ENCODE measurements at places on chromosomes 6 and 20. TPM values are rescaled to one million over a fixed set of nuclear protein-coding genes. Genes with fewer than 3 reads are reported as not detected.

Gene THBD
- 20.7 TPM for total RNA-seq

Gene LPIN3
- 4.1 TPM for total RNA-seq

Gene TSBP1
- total RNA-seq: not detected

Gene RPS10
- 2,726 TPM for total RNA-seq

Gene RNF217
- 15.2 TPM for total RNA-seq

Gene HUS1B
- 0.99 TPM for total RNA-seq

GRCh38 chr20:44309763-44310663 is 989 bp downstream of the FITM2 start:
- DNase-seq: no peak

DNA sequence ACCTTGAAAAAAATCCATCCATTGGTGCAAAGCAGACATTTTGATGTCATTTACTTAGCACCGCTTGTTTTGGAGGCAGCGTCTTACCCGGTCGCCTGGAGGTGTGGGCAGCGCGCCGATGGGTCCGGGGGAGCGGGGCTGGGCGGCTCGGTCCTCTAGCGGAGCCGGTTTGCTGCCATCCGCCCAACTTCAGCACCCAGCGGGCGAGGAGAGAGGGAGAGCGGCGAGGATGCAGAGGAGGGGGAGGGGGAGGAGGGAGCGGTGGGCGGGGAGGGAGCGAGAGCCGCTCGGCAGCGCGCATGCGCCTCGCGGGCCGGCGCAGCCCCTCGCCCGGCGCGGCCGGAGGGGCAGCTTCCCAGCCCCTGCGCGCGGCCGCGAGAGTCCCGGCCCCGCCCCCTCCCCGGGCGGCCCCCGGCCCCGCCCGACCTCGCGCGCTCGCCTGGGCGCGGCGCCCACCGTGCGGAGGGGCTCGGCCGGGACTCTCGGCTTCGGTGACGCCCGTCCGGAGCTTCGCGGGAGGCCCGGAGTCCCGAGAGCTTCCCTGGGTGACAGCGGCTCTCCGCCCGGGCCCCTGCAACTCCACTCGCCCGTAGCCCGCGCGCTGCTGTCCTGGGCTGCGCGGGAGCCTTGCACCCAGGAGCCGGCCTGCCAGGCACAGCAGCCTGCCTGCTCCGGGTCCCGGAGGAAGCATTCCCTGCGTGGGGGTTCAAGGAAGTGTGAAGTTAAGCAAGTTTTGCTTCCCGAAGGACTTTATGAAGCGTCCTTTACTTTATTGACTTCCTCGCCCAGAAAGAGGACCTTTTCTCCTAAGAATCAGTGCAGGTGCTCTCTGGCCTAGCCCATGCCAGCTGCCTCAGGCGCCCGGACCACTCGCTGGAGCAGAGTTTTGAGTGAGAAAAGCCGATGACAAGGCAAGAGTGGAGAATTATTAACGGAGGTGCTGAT is at the start of gene RGS17:
RGS17 (minus strand) TSS at position 246 of the 945 bp plus-strand sequence. CDS start 87,264 bp downstream, outside the sequence.
- DNase-seq: no peak

GRCh38 chr6:43978473-43979346 is 148.5 kb downstream of the MRPL14 start:
- no peak for DNase-seq

DNA sequence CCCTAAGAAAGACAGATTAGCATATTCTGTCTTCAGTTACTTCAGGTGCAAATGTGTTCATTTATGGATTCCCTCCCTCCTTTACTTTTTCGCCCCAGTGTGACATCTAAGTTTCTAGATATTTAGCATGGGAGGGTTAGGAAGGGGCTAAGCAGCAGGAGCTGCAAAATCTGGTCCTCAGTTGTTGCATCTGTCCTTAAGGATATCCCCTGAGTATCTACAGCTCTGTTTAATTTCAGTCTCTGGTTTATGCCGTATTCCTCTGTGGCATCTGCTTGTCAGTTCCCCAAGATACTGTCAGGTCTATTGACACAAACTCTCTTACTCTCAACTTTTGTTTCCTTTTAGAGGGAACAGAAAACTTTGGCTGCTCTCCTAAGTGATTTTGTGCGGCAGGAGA is 754.6 kb upstream of the MAP3K7 start:
- no peak for DNase-seq

DNA sequence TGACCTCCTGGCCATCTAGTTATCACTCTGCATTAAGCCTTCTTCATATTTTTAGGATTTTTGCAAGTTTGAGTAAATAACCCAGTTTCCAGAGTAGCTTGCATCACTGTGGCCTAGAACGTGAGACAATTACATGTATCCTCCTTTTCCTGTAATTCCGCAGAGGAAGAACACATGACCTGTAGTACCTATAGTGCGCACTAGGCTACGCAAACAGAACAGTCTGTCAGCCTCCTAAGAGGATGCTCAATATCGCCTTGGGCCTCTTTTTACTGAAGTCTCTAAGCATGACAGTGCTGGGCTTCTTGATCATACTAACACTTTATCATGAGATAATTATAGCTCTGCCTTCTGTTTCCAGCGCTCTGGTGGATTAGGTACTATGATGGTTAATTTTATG is 20.2 kb upstream of the NR2E1 start:
- no peak for DNase-seq

DNA sequence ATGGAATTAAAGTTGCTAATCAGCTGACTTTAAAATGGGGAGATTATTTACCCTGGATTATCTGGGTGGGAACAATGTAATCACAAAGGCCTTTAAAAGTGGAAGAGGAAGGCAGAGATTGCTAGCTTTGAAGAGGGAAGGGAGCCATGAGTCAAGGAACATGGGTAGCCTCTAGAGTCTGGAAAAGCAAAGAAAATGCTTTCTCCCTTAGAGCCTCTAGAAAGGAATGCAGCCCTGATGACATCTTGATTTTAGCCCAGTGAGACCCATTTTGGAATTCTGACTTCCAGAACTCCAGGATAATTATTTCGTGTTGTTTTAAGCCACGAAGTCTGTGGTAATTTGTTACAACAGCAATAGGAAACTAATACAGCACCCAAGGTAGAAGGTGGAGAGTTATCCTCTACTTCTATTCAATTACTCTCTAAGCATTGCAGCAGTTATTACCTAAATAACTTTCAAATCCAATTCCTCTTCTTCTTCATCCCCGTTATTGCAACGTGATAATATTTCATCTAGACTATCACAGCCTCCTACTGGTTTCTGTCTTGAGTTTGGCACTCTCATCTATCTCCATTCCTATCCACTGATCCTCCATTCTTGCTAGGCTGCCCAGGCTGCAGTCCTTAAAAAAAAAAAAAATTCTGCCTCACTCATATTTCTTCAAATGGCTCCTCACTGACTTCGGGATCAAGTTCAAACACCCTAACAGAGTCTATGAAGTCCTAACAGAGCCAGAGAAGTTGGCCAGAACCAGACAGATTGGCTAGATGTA is 224.3 kb downstream of the BTBD9 start:
- DNase-seq: no peak

DNA sequence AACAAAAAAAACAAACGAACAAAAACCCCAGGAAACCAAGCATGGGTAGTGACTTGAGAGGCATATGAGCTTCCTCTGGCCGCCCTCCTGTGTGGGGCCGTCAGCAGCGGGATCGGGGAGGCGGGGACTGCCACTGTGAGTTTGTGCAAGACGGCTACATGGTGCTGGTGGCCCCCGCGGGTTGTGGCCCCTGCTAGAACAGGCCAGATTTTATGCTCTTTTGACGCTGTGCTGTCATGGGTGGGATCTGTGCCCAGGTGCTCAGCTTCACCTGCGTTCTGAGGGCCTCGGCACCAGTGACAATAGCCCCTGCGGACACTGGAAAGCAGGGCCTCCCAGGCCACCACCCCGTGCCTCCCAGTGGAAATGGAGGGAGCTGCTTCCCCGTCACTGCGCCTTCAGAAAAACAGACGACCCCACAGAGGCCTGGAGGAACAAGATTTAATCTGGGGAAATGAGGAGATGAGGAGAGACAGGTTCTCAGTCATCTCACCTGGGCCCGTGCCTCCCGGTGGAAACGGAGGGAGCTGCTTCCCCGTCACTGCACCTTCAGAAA is 4.7 kb upstream of the KCNQ2 start:
- DNase-seq: no peak

Measured in glomerular endothelial cell (primary cell).